Stimulated activated CD4-positive, alpha-beta T cell treated with anti-CD3 and anti-CD28 coated beads, Interleukin-1b, Interleukin-23, amount 100 ng/mL, for 24 hours (primary cell): ENCODE measurements at places on chromosomes 2 and 18.

- DNase-seq = no peak
These were observed 1231.7 kb upstream of the ZEB2 start for GRCh38 chr2:145751629-145752028.

DNA sequence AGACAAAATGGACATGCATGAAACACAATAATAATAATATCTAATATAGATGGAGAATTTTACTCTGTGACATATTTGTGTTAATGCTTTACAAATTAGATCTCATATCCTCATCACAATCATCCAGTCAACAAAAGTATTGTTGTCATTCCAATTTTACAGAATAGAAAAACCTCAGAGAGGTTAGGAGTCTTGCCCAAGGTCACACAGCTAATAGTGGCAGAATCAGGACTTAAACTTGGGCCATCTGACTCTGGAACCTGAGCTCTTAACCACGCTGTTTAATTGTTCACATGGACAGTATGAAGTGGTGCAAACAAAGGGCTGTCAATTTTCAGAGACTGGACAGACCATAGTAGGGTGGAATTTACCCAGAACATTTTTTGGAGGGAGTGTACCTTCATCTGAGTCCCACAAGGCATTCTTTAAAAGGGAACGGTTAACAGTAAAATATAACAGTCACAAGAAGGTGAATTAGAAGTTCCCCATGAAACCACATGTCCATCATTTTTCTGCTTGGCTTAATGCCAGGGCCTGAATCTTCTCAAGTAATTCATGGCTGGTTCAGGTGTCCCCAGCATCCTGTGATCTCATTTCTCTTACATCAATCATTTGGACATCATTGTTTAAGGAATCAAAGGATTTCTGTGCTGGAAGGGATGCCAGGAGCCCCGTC, 35.4 kb upstream of the CCDC93 start:
- no peak for DNase-seq

DNA sequence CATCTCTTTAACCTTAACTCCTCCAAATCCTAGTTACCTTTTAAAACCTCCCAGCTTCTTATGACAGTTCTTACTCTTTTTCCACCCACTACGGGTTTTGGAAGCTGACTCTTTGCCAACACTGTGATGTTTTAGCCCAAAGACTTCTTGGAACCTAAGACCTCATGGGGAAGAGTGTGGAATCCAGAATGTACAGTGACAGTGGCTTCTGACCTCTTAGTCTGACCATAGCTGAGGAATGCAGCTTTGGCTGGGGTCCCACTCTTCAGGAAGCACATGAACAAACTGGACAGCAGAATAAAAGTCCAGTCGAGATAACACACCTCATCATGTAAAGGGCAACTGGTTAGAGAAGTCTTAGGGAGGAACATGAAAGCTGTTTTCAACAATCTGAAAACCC, 161.1 kb upstream of the PKDCC start:
- DNase-seq = no peak

GRCh38 chr2:112656679-112657078, 10.9 kb downstream of the SLC20A1 start:
- no peak for DNase-seq

DNA sequence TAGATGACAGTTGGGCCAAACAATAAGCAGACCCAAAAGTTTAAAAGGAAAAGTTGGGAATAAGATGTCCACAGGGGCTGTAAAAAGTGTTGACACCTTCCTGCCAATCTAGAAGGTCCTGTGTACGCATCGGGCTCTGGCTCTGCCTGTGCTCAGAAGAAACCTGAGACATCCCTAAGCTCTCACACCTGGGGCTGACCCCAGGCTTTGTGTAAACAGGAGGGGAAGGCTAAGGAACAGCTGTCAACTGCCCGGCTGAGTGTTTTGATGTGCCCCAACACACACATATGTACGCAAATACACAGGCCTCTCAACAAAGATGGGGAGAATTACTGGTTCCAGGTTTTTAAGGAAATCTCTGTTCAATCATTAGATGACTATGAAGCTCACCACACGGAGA, 59.5 kb downstream of the TMEM131 start:
- no peak for DNase-seq

DNA sequence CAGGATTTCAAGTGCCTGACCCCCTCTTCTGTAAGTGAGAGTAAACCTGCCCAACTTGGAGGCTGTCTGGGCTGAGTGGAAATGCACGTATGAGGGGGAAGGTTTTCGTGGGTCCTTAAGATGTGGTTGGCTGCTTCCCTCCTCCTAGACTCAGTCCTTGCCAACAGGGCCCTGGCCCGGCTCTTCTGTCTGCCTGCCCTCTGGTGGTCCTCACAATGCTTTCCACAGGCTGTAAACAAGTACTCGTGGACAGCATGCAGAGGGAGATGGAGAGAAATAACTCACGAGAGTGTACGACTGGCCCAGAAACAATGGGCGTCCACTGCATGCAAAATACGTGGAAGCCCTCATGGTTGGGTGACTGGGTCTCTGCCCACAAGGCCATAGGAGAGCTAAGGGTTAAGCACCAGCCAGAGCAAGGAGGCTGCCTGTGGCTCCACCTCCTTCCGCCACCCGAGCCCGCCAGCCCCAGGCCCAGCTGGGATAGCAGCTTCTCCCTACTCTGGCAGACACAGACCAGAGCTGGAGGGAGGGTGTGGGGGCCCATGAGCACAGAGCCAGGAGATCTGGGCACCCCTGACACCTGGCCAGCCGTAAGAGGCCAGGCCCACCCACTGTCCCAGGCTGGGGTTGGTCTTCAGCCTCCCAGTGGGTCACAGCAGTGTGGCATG, 17.0 kb upstream of the ARHGEF4 start:
- DNase-seq = no peak

- no peak for DNase-seq
These were observed 23.9 kb downstream of the RRM2 start for GRCh38 chr2:10146366-10147005.

DNA sequence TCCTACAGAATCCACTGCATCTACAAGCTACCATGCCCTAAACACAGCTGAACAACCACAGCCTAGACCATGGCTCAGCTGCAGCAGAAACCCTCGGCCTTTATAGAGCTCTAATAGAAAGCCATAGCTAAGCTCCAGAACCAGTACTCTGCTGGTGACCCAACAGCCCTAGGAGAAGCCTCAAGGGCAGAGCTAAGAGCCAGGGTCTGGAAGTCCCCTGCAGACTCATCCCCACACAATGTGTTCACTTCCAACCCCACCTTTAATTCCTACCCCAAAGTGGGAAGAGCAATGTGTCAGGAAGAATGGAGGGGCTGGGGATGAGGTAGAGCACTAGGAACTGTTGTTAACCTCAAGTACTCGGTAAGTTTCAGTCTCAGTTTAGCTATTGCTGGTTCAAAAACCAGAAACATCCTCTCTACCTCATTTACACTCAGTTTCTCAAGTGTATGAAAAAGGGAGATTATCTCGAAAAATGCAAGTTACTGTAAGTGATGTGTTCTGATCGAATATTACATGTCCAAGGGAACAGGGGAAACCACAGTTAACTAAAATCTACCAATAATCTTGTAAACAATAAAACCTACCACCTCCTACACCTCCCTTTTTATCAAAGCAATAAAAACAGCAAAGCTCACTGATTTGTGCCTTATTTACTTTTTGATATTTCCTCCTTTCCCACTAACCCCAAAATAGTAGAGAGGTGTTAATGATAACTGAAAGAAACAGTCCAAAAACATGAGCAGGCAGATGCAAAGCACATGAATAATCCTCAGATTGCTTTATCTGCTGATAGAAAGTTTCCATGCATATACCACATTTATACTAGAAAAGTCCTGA, 36.2 kb downstream of the THADA start:
- no peak for DNase-seq

- no peak for DNase-seq
These were observed 81.8 kb upstream of the LCLAT1 start for GRCh38 chr2:30365201-30365600.

DNA sequence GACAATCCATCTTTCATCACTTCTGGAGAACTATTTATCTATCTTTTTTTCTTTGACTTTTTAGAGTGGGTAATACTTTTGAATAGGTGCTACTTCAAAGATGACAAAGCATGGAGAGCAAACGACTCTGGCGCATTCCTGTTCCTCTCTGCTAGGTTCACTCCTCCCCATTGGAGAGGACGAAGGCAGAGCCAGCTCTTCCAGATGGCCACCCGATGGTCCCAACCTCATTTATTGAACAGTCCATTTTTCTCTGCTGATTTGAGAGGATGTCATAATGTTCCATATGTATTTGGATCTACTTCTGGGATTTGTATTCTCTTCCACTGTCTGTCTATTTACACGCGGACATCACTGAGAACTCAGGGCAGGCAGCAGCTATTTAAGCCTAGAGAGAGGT, 284.3 kb upstream of the CXCR4 start:
- DNase-seq = no peak

GRCh38 chr2:33425161-33425560, 51.3 kb upstream of the RASGRP3 start:
- DNase-seq = no peak

DNA sequence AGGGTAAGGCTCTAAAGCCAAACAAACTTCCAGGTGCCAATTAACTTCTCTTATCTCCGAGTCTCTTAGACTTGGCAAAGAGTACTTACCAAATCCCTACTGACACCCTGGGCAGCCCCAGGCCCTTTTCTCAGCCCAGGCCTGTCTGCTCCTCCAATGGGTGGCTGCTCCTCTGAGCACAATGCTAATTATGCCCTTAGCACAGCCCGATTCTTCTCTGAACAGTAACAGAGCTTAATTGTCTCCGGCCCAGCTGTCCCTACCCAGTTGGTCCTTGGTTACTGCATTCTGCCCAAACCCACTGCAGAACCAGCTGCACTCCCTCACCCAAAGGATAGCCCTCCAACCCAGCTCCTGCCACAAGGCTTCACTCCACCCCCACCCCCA, 110.3 kb downstream of the SMAD7 start:
- no peak for DNase-seq

- DNase-seq = no peak
These were observed 237.5 kb downstream of the SRBD1 start for GRCh38 chr2:45373534-45373933.

DNA sequence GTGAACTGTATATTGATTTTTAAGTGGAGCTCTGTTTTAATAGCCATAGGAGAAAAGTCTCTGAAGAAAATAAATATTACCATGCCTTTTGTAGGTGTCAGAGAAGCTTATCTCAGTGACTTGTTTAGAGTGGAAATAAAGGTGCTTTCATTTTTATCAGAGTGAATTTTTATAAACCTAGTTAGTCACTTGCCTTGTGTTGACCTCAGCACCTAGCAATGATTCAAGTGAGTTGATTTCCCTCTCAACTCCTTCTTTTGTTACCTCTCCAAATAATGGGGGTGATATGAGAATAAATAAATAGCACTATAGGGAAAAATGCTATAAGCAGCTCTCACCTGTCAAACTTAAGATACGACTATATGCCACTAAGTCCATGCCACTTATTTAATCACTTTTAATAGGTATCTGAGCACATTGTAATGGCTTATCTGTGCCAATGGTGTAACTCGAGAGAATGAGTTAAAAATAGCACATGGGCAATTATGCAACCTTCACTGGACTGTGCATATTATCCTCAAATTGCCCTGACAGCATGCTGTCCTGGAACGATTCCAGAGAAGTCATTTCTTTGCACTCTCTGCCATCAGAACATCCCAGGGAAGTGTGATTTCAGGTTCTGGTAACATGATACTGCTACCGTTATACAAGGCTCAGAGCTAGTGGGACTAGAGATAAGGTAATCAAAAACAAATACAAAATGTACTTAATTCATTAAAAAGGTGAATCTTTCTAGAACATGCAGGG, 290.8 kb downstream of the CCDC85A start:
- no peak for DNase-seq
